Foreskin keratinocyte (primary cell): ENCODE measurements at places on chromosomes 12 and 14.

DNA sequence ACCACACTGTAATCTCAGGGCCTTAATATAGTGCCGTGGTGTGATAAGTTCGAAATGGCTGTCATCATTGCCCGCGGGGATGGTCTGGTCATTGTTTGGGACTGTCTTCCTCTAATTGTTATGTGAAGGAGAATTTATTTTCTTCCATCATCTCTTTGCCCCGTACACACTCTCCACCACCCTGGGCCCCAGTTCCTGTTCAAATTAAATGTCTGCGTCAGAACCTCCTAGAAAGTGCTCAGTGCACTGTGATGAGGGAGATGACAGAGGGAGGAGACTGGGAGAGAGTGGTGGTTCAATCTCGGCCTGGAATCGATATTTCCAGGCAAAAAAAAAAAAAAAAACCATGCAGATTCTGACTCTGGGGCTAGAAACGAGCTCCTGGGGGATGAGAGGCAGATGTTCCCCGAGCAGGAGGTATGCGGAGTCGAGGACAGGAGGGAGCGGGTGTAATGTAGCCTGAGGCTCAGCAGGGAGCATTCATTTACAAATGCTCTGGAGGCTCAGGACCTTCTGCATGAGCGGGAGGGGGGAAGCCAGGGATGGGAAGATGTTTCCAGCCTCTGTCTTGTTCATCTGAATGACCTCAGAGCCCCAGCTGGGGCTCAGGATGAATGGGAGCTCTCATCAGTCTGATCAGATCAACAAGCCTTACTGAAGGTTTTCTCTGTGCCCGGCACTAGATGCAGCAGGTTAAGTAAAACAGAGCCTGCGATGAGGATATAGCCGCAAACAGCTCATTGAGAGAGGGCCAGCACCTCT lies 219.5 kb downstream of the TBX5 start:
- no peak for DNase-seq

GRCh38 chr12:98714426-98714825 lies 69.3 kb downstream of the APAF1 start:
- no peak for DNase-seq

DNA sequence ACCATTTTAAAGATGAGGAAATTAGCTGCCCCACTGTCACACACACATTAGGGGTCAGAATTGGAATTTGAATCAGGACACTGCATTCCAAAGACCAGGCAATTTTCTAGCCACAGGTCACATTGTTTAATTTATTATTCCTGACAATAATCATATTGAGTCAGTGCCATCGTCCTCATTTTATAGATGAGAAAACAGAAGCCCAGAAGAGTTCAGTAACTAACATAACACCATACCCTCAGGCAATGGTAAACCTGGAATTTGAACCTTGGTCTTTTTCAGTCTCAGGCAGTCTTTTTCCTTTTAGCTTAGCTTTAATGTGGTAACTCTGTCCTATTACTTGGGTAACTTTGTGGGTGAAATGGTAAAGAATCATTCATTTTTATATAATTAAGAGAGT lies 330.3 kb upstream of the SYT1 start:
- no peak for DNase-seq

DNA sequence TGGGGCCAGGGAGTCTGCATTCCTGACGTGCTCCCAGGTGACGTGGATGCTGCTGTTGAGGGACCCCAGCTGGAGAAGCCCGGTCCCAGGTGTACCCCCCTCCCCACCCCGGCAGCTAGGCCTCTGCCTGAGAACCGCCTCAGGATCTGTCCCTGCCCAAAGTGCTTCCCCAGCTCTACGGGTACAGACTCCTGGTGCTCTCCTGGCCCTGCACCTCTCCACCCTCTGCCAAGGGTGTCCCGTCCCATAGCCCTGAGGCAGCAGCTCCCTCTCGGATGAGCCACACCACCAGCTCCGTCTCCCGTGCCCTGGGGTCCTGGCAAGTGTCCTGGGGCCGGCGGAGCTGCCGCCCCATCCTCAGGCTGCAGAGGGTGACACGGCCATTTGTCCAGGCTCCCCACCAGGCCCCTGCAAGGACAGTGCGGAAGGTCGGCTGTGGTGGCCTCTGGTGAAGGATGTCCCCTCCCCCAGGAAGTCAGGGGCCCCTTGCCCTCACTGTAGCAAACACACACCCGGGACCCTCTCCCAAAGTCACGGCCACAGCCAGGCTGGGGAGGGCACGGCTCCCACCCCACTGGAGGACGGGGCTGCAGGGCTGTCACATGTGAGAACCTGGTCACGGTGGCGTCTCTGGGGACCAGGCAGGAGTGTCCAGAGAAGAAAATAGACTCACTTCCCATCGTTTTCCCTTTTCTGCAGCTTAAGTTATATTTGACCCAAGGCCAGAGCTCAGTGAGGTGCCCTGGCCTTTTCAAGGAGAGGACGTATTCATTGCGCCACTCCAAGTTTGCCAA lies 74.4 kb upstream of the FBRSL1 start:
- DNase-seq: no peak

DNA sequence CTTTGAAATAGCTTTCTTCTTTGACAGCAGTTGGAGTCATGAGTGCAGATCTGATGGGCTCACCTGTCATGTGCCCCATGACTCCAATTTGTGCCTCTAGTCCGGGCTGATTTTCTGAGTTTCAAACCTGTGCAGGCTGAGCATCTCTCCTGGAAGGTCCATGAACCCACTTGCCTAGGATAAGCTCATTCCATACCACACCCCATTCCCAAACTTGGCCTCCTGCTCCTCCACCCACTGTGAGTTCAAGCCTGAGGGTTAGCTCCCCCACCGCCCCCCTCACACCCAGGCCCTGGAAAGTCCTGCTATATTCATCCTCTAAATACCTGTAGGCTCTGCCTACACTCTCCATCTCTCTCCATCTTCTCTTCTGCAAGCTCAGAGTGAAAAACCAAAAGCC lies 126.8 kb upstream of the VRK1 start:
- no peak for DNase-seq

- DNase-seq: peak; percentile 24
These were observed 11.4 kb upstream of the BCAT1 start for GRCh38 chr12:24960222-24960855.

GRCh38 chr14:55094292-55095157 lies 34.5 kb upstream of the LGALS3 start:
- peak; percentile 79 for DNase-seq

DNA sequence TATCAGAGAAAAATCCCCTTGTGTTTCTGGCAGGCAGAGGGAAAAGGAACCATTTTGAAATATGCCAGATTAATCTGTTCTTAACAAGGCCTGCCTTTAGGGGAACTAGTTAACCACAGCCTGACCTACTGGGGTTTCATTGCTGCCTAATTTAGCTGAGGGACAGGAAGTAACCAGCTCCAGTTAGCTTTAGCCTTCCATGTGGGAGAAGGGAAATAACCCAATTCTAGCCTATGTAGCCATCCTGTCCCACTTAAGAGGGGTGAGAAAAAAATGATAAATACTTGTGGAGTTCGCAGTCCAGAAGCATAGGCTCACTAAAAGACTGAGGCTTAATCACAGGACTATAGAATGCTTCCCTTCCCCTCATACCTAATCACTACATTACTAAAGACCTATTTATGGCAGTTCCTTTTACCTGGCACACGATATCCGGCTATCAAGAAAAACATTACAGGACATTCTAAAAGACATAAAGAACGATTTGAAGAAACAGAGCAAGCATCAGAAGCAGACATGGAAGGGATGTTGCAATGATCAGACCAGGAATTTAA lies 22.8 kb downstream of the COX8C start:
- no peak for DNase-seq

DNA sequence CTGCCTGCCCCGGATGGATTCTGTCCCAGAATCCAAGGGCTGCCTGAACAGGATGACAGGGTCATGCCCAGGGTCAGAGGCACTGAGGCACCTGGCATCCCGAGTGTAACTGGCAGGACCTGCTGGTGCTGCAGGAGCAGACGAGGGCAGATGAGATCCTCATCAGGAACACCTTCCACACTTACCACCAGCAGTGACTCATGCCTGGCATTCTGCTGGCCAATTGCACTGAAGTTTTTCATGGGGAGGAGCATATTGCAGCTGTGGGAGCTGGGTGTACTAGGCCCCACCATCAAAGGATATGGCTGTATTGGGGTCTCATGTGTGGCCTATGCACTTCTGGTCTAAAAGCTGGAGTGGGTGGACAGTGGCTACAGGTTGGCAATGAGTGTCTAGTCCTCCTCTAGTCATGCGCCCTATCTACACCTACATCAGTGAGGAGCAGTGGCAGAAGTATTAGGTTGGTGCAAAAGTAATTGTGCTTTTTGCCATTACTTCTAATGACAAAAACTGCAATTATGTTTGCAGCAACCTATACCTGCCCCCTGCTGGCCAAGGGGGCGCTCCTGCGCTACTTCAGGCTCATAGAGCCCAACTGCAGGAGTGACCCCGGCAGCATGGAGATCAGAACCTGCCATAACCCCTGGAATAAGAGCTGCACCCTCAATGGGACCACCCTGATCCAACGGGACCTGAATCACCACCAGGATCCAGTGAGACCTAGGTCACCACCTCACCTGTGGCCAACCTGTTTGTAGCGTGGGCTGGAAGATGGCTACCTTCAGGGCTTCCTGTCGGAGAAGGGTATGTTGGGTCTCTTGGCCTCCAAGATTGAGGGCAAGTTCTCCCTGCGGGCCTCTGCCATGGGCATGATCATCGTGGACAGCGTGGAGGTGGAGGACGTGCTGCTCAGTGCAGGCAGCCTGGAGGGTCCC lies 8.0 kb upstream of the C12orf42 start:
- no peak for DNase-seq

DNA sequence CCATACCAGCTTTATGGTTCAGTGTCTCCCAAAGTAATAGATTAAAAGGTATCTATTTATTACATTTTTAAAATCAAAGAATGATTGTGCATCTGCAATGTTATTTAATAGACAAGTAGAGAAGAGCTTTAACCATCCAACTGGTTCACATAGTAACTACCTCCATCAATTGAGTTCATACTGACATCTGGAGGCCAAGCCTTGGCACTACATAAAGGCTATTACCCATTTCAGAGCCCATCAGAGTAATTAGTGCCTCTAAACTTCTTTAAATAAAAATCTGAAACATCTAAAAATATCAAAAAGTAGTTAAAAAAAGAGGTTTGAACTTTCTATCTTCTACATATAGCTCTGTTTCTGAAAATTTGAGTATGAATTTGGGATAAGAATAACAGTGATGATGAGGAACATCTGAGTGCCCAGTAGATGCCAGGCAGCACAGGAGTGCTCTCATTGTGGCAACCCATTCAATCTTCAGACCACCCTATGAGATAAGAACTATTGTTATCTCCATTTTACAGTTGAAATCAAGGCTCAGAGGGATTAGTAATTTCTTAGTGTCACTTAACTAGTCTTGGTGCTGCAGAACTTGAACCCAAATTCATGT lies 132.9 kb upstream of the DAAM1 start:
- peak; percentile 27 for DNase-seq

DNA sequence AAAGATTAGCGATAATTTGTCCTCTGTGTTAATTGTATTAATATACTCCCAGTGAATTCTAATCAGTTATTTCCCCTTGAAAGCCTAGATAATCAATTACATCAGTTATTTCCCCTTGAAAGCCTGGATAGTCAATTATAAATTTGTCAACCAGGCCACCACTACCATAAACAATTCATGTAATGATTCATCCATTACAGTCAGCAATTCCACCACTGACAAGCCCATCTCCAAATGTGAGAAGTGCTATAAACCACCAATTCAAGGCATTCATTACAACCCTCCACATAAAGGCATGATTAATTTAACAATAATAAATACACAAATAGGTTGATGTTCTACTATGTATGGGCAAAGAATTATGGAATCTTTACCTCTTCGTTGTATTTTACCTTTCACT lies 40.9 kb downstream of the INTS13 start:
- no peak for DNase-seq
